NCI-H1417 treated with DMSO at 0.1 percent for 48 hours (cell line): ENCODE measurements at places on chromosomes 7 and 10.
A peak's percentile ranks its signal among the peaks of the same experiment; 100 is the strongest.

DNA sequence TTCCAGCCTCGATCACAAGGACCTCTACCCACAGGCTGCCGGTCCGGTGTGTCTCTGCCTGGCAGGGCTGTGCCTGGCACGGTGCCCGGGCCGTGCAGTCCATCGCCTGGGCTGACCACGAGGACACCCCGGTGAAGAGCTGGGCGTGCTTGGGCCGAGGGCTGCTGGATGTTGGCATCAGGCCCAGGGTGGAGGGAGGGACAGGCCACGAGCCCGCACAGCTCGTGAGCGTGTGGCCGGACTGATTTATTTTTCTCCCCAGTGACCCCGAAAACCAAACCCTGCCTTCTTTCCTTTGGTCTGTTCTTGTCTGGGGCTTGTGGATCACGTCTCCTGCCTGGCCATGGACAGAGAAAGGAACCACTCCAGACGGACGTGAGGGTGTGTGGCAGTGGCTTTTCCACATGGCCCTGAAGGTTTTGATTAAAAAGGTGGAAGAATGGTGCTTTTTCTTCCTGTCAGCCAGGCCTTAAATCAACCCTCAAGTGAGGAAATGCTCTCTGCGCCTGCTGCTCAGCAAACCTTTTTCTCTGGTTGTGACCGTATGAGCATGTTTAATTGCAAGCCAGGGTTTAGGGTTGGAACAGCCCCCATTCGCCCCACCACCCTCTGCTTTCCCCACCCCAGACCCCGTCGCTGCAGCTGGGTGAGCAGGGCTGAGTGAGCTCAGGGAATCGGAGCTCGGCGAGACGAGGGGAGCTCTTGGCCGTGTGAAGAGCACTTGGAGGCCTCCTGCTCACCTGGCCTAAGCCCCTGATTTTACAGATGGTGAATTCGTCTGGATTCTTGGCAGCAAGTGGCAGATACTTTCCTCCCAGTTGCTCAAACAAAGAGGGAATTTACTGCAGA, 130.1 kb downstream of the RGS10 start:
- DNase-seq = no peak

- DNase-seq = no peak
Observed at GRCh38 chr7:70595755-70596597, 536.0 kb upstream of the GALNT17 start.

DNA sequence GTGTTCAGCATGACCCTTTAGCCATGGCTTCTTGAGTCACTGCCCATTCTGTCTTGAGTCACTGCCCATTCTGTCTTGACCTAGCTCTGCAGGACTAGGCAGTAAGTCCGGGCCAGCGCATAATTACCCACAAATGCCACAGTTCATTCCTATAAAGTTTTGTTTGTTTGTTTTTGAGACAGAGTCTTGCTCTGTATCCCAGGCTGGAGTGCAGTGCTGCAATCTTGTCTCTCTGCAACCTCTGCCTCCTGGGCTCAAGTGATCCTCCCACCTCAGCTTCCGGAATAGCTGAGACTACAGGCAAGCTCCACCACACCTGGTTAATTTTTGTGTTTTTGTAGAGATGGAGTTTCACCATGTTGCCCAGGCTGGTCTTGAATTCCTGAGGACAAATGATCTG, 32.7 kb upstream of the TARP start:
- no peak for DNase-seq

DNA sequence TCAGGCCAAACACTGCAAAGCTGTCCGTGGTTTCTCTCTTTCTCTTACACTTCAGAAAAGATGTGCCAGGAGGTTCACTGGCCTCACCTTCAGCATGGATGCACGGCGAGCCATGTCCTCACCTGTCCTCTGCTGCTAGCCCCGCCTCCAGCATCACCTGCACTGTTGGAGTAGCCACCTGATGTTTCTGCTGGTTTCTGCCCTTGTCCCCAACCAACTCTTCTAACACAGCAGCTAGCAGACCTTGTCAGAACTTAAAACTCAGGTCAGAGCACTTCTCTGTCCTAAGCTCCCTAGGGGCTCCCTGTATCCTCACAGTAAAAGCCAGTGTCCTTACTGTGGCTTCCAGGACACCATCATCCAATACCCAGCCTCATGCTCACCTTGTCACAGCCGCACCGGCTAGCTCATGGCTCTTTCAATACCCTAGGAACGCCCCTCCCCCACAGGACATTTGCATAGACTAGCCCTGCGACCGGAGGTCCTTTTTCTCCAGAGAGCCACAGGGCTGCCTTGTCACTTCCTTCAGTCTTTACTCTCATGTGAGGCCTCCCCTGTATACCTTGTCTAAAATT, 15.2 kb downstream of the PALD1 start:
- DNase-seq = no peak

DNA sequence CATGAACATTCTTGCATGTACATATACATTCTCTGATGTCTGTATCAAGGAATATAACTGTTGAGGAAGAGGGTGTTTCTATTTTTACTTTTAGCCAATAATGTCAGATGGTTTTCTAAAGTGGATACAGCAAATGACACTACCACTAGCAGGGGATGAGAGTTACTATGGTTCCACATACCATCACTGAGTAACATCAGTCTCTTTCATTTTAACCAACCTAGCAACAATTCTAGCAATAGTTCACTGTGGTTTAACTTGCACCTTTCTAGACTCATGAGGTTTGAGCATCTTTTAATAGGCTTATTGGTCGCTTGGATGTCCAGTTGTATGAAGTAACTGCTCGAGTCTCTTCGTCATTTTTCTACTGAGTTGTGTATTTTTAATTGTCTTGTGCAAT, 68.5 kb upstream of the ZNF746 start:
- no peak for DNase-seq

DNA sequence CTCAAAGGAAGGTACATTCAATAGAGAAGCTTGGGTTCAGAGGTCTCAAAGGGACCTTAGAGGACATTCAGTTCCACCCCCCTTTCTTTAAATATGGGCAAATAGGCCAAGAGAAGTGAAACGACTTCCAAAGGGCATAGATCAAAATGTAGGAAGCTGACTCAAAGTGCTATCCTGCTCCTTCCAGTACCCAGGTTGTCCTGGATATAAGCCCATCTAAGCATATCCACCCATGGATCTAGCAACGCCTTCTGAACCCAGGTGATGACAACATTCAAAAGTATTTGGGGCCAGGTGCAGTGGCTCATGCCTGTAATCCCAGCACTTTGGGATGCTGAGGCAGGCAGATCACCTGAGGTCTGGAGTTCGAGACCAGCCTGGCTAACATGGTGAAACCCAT, 5.3 kb downstream of the ATXN7L1 start:
- no peak for DNase-seq

DNA sequence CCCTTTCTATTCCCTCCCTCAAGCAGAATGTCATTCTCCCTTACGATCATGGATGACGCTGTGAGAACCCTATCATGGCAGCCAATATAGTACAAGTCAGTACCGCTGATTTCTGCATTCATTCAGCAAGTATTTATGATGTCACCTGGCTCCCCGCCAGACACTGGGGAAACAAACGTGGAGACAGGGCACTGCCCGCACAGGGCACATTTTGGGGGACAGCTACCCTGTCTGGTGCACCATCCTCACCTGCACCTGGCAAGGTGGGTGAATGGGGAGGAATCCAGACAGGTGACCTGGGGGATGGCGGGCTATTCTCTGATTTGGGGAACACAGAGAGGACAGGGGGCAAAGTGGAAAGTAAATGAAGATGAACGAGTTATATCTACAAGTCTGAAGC, 28.4 kb downstream of the MKI67 start:
- no peak for DNase-seq

- no peak for DNase-seq
Observed at GRCh38 chr7:13072014-13072413, 384.6 kb downstream of the ARL4A start.

DNA sequence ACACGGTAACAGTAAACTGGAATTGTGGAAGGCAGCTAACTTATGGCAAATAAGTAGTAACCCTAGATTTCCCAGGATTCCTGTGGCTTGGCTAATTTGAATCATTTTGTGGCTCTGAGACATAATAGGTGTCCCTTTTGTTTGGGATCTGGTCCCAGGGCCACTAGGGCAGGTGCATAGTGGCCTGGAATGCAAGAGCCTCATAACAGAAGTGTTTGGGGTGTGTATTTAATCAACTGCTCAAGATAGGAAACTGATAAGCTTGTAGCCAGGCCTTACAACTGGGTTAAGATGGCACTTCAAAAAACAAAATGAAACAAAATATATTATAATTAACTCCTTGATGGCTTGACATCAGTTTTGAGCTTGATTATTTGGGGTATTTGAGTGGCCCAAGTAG, 541.8 kb downstream of the ETV1 start:
- DNase-seq = no peak

- DNase-seq = no peak
Observed at GRCh38 chr7:15602236-15602635, 40.4 kb upstream of the AGMO start.

GRCh38 chr10:124577651-124578050, 116.0 kb downstream of the LHPP start:
- DNase-seq = no peak

- no peak for DNase-seq
Observed at GRCh38 chr10:74988054-74988775, 123.2 kb upstream of the SAMD8 start.

DNA sequence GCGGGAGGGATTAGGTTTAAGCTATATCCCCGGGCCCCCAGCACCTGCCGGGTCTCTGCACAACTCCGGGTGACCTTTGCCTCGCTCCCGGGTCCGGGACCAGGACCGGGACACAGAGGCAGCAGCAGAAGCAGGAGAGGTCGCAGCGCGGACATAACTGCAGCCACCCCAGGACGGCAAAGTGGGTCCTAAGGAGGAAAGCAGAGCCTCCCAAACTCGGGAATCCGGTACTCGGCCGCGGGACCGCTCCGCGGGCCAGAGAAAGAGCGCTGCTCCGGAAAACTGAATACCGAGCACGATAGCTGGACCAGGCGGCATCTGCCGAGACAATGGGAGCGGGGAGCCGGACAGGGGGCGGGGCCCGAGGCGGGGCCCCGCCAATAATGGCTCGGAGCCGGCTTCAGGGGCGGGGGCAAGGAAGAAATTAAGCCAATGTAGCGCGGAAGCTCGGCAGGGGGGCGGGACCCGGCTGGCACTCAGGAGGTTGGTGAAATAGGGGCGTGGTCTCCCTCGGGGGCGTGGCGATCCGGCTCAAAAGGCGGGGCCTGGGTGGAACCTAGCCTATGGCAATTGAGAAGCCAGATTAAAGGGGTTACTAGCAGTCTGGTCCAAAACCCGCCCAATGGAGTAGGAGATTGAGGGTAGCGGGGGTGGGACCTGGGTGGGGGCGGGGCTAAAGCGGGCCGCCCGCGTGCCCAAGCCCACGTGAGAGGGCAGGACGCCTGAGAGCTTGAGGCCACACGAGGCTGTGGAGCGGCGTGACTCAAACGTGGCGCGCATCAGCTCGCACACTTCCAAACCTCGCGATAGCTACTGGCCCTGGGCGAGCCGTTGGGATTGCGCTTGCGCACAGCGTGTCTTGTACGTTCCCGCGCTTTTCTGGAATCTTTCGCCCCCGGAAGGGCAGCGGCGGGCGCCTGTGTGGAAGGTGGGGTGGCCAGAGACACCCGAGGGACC, at the start of the genes GPC2 and STAG3:
Gene GPC2, minus strand, starts transcription at position 337 of the 957 bp plus-strand sequence. Its CDS starts 182 bp downstream, at position 155.
Gene STAG3, plus strand, starts transcription at position 874 of the 957 bp plus-strand sequence. CDS start 2,639 bp downstream, outside the sequence.
- DNase-seq = peak; percentile 99

DNA sequence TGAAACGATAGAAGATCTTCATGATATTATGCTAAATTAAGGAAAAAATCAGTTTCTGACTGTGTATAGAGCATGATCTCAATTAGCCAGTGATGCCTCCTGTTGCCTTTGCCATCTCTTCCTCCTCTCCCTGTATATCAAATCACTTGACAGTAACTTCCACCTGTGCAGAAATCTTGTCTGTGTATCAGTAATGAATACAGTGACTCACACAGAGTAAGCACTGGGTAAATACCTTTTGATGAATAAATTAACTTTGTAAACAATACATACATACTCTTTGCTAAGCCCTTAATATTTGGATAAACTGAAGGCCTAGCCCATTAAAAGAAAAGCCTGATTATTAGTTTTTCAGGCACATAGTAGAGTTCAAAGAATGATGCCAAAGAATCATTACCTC, 610.6 kb upstream of the NRP1 start:
- no peak for DNase-seq

DNA sequence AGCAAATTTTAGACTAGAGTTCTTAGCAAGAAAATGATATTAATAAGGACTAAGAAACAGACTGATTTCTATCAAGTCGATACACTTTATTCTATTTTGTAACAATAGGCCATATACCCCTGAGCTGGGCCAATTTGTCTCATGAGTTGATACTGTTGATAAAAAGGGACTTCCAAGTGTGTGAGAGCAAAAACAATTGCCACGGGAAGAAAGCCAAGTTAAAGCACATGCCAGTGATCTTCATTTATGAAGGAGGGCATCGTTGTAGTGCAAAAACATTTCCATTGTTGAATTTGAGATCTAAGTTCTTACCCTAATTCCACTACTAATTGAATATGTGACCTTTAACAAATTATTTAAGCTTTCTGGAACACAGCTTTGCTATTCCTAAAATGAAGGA, 119.9 kb downstream of the CNOT4 start:
- no peak for DNase-seq

DNA sequence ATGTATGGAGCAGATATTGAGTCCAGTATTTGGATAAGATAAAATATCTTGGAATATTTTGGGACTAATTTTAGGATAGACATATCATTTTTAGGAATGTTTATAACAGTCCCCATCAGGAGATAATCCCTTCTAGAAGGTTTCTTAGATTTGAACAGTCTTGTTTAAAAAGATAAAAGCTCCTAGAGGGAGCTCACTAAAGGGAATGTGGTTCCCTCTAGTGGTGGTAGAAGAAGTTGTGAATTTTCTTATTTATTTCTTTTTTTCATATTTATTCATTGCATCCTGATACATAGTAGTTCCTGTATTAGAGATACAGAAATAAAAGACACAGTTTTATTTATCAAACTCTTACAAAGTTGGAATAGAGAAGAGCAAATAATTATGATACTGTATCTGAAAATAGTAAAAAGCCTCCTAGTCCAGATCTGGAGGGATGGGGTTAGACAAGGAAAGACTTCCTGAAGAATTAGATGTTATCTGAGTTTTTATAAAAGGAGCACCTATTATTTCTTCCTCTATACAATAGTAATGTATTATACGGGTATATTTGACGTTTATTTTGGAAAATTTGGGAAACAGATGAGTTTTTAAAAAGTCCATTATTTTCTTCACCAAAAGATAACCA, 24.5 kb upstream of the KLF14 start:
- DNase-seq = peak; percentile 40

DNA sequence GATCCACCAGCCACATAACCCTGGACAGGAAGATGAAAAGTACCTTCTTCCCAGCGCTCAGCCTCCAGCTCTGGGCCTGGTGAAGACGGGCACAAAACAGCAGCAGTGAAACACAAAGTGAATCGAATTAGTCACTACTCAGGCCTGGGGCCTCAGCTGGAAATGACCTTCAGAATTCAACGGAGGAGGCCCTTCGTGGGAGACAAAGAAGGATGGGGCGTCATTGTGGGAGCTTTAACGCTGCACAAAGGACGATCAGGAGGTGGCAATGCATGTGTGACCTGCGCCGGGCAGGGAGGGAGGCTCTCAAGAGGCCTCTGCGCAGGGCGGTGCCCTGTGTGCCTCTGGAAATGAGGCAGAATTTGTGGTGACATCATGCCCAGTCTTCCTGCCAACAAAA, 161.9 kb downstream of the DNAJB6 start:
- DNase-seq = no peak

- DNase-seq = no peak
Observed at GRCh38 chr7:107696330-107696946, 35.8 kb downstream of the SLC26A4 start.
